ENCODE measurements at places on chromosomes 4 and X.

DNA sequence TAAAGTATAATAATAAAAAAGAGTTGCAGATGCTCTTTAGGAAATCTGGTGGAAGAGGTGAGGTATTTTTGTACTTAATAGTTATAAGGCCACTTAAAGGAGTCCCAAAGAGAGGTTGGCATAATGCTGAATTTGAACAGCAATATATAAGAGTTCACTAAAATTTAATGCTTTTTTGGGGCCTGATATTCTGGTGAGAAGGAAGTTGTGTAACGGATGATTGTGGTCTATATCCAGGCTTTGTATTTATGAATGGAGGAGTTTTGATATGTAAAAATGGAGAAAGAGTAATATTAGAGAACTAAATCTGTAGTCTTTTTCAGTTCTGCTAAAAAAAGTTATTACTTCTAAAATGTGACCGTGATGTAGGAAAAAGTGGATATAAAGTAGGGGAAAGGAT, 20.4 kb downstream of the BMP2K start:
- DNase-seq: no peak

GRCh38 chrX:107118322-107119147, at the start of gene RBM41:
RBM41 (minus strand) TSS chrX:107118822; CDS start chrX:107118773, 49 bp downstream.
- peak; percentile 65 for DNase-seq

DNA sequence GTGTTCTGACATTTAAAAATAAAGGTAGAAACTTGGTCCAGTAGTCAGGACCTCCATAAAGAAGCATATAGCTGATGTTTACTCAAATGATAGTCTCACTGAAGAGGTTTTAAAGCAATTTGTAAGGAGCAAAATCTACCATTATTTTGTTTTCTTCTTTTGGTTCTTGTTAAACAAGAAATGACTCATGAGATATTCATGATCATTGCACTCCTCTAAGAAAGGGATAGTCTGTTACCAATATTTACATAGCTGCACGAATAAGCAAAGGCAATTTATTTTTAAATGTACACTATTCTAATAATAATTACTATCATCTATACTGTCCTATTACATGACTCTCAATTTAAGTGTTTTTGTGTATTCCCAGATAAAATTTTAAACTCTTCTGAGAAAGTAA, 397.9 kb downstream of the FAM47B start:
- no peak for DNase-seq

- no peak for DNase-seq
These were observed 244.3 kb downstream of the RBMX2 start for GRCh38 chrX:130645955-130646583.
